ENCODE measurements at places on chromosomes 6 and 20.

DNA sequence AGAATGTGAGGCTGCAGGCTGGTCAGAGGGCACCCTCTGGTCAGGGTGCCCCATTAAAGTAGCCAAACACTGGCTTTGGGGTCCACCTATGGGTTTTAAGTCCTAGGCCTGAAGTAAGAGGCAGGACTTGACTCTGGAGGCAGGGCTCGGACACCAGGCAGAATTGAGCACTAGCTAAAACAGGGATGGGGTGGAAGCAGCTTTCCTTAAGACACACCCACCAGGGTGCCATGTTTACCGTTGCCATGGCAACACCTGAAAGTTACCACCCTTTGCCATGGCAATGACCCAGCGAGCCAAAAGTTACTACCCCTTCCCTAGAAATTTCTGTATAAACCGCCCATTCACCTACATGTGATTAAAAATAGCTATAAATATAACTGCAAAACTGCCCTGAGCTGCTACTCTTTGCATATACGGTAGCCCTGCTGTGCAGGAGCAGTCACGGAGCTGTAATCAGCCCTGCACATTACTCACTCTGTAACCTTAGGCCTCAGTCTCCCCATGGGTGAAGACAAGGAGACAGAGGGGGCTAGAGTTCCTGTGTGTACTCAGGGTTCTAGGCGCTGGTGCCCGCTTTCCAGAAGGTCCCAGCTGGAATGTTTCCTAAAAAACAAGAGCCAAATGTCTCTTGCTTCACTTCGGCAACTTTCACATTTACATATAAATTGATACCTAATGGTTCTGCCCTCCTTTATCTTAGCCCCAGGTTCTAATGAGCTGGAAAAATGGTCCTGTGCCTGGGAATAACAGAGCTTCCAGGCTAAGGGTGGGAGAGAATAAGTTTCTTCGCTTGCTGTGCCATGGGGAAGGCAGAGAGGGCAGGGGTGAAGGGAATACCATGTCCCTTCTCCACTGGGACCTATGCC, 27.2 kb upstream of the SRSF6 start:
- DNase-seq: no peak

DNA sequence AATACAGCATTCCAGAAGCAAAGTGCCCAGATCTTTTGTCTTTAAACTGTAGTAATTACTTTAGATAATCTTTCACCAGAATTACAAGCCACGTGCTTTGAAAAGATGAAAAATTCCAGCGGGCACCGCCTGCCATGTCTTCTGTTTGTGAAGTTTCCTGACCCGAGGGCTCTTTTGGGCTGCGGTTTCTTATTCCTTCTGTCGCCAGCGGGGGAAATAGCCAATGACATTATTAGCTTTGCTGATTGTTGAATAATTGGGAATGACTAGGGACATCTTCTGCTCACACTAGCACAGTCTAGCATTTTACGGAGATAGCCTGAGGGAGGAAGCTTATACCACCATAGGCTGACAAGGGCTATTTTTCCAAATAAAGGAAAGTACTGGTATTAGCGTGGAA, 124.7 kb downstream of the SAMD5 start:
- DNase-seq: peak; percentile 41

DNA sequence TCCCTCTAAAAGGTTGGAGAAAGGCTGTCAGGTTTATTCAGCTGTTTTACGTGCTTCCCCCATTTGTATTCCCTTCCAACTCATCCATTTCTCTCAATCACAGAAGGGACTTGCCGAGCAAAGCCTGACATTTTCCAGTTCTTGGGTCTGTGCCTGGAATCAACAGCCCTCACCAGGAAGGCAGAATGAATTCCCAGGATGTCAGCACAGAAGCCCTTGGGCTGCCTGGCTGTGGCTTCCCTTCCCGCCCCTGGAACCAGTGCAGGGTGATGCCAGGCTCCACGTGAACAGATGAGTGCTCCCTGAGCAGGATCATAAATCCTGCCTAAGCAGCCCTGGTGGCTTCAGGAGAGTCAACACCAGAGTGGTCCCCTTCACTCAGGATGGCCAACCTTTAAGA, 86.1 kb upstream of the CD83 start:
- DNase-seq: no peak

GRCh38 chr6:84739866-84740208, 24.6 kb downstream of the TBX18 start:
- DNase-seq: no peak

GRCh38 chr6:124123617-124124209, 320.0 kb downstream of the NKAIN2 start:
- no peak for DNase-seq

DNA sequence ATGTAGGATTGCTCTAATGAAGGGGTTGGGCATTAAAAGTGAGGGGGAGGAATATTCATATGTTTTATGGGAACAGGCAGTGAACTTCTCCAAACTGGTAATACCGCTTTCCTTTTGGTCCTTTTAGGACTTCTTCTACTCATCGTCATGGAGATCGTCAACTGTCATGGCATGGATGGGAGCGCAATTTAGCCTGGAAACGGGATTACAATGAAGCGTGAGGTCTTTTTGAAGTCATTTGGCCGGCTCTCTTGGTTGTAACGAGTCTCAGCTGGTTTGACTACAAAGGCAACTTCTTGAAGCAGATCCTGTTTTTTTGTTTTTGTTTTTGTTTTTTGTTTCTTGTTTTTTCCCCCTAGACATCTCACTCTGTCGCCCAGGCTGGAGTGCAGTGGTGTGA, 1.4 kb upstream of the HLA-E start:
- DNase-seq: no peak

GRCh38 chr6:115514656-115515055, 546.0 kb downstream of the FRK start:
- no peak for DNase-seq

DNA sequence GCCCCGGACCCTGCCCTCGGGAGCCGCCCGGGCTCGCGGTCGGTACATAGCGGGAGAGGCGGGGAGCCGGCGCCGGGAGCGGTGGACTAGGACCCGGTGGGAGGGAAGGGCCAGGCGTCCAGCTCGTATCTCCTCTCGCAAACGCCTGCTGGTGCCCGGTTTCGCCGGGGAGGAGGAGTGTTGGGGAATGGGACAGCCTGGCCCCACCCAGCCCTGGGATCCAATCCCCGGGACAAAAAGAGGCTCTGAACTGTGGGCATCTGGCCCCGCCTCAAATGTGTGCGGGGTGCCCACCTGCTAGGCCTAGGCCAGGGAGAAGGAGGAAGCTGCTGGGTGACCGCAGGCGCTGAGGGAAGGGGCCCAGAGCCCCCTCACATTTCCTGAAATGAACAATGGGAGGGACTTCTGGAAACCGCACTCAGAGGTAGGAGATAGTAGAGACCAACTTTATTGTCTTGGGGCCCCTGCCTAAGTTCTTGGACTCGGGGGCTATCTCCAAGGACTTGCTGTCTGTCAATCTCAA, at the start of gene KCNK17:
KCNK17 (minus strand) TSS at position 147 of the 523 bp plus-strand sequence; CDS start at position 48, 99 bp downstream.
- no peak for DNase-seq

GRCh38 chr6:21955053-21955595, 341.7 kb downstream of the PRL start:
- no peak for DNase-seq

DNA sequence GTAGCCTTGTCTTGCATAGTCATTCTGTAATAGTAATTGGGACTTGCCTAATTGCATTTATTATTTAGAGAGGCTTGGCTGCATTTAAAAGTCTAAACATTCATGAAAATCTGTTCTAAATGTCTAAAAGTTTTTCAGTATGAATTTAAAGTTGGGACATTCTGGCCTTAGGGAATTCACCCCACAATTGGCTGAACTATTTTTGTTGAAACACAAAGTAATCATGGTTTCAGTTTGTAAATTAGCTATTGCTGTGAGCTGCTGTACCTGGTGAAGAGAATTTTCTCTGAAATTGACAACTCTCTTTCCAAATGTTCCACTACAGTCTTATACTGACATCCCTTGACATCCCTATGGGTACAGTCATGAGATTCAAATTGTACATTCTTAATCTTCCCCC, 253.0 kb downstream of the FARS2 start:
- no peak for DNase-seq

GRCh38 chr6:120248451-120248850, 898.9 kb upstream of the MAN1A1 start:
- peak; percentile 16 for DNase-seq

- DNase-seq: no peak
Observed at GRCh38 chr6:33981421-33981820, 164.5 kb downstream of the GRM4 start.

- DNase-seq: no peak
Observed at GRCh38 chr6:150659046-150659763, 59.5 kb downstream of the PLEKHG1 start.

DNA sequence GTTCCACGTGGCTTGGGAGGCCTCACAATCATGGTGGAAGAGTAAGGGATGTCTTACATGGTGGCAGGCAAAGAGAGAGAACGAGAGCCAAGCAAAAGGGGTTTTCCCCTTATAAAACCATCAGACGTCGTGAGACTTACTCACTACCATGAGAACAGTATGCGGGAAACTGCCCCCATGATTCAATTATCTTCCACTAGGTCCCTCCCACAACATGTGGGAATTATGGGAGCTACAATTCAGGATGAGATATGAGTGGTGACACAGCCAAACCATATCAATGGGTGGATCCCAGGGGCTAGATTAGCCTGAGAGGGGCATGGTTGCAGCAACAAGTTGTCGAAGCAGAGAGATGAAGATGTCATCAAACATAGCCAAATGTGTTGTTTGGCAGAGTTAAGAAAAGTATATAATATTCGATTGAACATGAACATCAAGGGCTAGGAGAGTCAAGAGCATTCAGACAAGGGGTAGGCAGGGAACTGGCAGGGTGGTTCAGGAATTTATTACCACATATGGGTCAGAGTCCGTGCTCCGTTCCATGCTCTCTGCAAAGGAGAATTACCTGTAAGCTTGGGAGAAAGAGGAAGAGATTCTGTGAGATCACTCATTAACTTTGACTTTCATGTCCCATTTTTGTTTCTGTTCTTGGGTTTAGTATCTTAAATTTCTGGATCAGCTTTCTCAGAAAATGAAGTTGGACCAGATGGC, 98.8 kb downstream of the CCDC170 start:
- DNase-seq: no peak

- no peak for DNase-seq
Observed at GRCh38 chr6:166836785-166837718, 119.3 kb downstream of the RNASET2 start.

DNA sequence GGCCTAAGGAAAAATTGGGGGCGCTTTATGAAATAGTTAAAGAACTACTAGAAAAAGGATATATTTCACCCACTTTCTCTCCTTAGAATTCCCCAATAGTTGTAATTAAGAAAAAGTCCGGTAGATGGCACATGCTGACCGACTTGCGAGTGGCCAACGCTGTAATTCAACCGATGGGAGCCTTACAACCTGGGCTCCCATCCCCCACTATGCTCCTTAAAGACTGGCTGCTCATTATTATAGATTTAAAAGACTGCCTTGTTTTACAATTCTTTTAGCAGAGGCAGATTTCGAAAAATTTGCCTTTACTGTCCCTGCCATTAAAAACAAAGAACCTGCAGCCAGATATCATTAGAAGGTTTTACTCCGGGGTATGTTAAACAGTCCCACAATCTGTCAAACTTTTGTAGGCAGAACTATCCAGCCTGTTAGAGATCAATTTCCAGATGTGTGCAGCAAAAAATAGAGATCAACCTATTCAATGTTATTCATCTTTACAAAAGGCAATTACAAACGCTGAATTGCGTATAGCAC, 58.5 kb upstream of the PRSS16 start:
- peak; percentile 25 for DNase-seq

All from NCI-H1048 (cell line).